Stimulated activated CD8-positive, alpha-beta memory T cell treated with anti-CD3 and anti-CD28 coated beads, Interleukin-12 subunit alpha, Interleukin-12 subunit beta, amount 100 ng/mL, for 4 hours (primary cell): ENCODE measurements at places on chromosomes 7 and 10.

- DNase-seq = peak; percentile 66
These were observed 37.4 kb upstream of the DUSP5 start for GRCh38 chr10:110460111-110460809.

- DNase-seq = no peak
These were observed 44.8 kb upstream of the GRID1 start for GRCh38 chr10:86411281-86411841.

- peak; percentile 15 for DNase-seq
These were observed 816 bp upstream of the LRRC4 start for GRCh38 chr7:128031901-128032604.

DNA sequence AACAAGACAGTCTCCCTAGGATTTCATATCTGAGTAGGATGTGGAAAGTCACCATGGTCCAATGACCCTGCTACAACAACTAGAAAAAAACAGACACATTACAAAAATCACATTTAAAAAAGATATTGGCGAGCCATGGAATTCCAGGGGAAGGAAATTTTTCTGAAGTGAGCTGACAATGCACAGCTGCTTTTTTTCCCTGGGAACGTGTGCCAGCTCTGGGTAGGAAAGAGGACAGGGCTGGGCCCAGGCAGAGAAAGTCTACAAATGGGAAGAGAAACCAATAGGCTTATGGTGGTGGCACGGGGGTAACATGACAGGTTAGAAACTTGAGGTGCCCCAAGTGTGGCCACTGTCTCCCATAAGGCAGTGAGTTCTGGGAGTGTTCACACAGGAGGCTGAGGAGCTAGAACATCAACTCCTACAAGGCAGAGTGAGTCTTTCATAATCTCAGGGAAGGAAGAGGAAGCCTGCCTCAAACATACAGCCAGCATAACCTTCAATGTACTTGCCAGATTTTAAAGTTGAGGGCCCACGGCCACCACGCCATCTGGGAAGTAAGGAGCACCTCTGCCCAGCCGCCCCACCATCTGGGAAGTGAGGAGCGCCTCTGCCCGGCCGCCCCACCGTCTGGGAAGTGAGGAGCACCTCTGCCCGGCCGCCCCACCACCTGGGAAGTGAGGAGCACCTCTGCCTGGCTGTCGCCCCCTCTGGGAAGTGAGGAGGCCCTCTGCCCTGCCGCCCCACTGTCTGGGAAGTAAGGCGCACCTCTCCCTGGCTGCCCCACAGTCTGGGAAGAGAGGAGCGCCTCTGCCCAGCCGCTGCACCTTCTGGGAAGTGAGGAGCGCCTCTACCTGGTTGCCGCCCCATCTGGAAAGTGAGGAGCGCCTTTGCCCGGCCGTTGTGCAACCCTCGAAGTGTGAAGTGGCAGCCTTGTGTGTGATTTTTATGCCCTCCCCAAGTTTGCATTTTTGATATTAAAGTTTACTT lies 5.9 kb downstream of the FBXL13 start:
- DNase-seq = no peak

GRCh38 chr7:84513061-84513460 lies 318.5 kb upstream of the SEMA3A start:
- DNase-seq = no peak

DNA sequence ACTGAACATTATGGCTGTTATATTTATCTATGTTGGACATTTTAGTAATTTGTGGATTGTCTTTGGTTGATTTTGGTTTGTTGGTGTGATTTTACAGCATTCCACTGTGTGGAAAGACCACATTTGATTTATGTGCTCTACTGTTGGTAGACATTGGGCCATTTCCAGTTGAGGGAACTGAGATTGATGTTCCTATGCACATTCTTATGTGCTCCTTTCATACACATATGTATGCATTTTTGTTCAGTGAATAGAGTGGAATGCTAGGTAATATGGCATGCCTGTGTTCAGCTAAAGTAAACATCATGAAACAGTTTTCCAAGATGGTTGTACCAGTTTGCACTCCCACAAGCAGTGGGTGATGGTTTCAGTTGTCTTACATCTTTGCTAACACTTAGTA lies 15.1 kb downstream of the CACNB2 start:
- no peak for DNase-seq

DNA sequence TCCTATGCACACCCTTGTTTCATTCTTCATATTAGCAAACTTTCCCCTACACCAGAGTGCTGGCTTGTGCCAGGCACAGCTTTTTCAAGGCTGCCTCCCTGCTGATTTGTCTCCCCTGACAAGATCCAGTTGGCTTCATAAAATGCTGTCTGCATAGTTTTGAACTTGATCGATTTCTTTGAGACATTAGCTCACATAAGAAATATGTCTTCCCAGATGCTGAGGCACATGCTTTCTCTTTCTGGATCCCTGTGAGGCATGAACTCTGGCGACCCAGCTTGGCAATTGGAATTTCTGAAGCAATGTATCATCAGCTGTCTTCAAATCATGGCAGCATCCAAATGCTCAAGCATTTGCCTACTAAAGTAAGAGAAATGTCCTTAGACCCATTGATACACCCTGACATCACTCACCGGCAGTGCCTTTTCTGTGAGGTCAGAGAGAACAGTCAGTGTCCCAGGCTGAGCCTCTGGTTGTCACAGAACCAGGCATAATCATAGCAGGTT lies 616.4 kb upstream of the GHITM start:
- no peak for DNase-seq

DNA sequence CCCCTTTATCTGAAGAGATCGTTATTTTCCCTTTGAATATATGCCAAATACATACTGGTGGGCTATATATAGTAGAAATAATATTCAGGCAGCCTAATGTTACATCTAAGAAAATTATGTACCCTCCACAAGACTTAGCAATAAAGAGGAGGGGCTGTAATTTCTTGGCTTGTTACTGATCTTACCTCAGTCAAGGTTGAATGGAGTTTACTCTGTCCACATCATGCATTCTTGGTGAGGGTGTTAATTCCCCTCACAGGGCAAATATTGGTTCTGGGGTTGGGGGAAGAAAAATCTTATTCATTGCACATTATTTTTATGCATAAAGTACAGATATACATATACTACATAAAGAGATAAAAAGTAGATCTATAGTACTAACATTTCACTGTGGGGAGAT lies 145.8 kb upstream of the ANK3 start:
- DNase-seq = no peak

- DNase-seq = no peak
These were observed 117.2 kb downstream of the CUX1 start for GRCh38 chr7:101934618-101935017.

DNA sequence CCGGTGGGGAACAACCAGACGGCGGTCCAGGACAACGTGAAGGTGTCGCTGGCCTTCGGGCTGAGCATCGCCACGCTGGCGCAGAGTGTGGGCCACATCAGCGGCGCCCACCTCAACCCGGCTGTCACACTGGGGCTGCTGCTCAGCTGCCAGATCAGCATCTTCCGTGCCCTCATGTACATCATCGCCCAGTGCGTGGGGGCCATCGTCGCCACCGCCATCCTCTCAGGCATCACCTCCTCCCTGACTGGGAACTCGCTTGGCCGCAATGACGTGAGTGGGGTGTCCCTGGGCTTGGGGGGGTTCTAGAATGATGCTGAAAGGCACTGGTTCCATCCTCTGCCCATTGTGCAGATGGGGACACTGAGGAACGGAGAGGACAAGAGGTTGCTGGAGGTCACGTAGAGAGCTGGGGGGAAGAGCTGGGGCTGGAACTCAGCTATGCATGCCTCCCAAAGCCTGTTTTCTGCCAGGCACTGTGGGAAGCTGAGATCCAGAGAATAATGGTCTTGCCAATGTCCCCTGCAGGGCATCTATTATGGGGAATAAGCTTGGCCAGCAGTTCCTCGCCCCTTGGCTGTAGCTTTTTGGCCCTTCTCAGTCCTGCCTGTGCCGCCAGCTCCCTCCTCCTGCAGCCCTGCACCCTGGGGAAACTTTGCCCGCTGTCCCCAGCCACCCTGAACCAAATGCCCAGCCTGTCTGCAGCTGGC lies 523 bp downstream of the AQP1 start:
- no peak for DNase-seq

DNA sequence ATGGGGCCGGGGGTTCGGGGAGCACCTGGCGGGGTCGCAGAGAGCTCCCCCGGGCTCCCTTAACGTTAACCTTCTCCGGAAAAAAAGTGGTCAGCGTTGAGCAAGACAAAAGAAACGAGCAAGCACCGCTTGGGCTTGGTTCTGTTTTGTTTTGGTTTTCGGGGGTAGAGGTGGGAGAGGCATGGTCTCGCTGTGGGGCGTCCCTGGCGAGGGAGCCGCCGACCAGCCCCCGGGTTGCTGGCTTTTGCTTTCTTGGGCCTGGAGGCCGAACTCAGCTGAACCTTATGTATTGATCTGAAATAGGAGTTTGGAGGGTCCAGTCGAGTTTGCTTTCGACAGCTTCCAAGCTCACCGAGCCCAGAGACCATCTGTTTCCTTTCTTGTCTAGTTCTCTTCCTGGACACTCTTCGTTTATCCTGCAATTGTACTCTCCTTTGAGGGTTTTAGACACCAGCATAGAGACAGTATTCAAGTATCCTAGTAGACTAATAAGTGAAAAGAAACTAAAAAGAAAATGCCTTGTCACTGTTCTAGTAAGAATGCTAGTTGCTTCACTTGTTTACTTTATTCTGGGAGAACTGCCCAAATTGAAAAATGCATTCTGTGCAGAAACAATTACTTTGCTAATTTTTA lies 980 bp downstream of the FHIP2A start:
- DNase-seq = no peak

- DNase-seq = no peak
These were observed 155.1 kb downstream of the ANK3 start for GRCh38 chr10:60234551-60234950.

DNA sequence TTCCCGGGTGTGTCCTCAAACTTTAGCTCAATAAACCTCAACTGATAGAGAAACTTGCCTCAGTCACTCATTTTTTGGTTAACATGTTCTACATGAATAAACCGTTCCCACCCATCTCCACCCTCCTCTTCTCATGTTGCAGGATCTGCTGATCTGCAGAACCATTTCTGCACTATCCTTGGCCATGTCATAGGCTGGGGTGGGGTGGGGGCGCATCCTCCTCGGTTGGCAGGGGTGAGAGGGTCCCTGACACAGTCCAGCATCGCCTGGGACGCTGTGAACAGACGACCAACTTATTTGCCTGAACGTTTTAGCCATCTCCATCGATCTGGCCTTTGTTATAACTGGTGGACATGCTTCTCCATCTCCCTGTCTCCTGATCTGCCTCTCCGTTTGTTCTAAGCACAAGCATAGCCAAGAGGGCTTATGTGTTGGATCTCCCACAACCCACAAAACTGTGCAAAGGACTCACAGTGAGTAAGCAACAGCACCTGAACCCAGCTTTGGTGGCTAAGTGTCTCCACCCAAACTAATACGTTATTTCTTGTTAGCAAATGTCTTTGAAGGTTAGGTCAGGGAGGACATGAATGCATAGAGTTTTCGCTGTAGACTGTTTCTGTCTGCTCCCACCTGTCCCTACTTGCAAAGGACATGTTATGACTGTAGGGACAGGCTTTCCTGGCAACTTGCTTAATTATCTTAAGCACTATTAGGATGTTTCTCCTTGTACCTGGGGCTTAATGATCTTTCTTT lies 51.7 kb downstream of the PRKCQ start:
- DNase-seq = no peak

GRCh38 chr10:92208157-92208720 lies 82.6 kb downstream of the CPEB3 start:
- DNase-seq = no peak

- peak; percentile 67 for DNase-seq
These were observed 7.3 kb downstream of the NCOA4 start for GRCh38 chr10:46022978-46023702.

- no peak for DNase-seq
These were observed 9.6 kb upstream of the C10orf105 start for GRCh38 chr10:71729161-71729636.

- no peak for DNase-seq
These were observed 124.4 kb upstream of the KIF5B start for GRCh38 chr10:32180390-32181280.

DNA sequence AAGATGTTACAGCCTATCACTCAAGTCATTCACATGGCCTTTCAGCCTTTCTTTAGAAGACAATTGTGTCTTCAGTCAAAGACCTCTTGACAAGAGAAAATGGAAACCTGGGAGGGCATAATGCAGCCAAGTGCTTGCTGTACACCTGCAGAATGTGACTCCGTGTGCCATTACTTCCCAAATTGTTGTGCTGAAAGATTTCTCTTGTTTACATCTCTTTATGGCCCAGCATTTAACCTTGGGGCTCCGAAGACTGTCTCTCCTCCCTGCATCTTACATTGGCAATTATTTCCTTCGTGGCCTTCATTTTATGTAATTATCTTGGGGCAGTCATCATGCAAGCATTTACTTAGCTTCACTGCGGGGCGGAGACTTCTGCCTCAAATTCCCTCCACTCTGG lies 287.0 kb downstream of the TCF7L2 start:
- DNase-seq = no peak

- DNase-seq = no peak
These were observed 12.9 kb downstream of the CALML3 start for GRCh38 chr10:5537684-5538083.

GRCh38 chr10:114402871-114403540 lies 1.3 kb downstream of the AFAP1L2 start:
- DNase-seq = no peak

- DNase-seq = no peak
These were observed 588.6 kb downstream of the DNAJB6 start for GRCh38 chr7:157925383-157925875.

GRCh38 chr10:131997366-131998049 lies 15.8 kb upstream of the BNIP3 start:
- no peak for DNase-seq

DNA sequence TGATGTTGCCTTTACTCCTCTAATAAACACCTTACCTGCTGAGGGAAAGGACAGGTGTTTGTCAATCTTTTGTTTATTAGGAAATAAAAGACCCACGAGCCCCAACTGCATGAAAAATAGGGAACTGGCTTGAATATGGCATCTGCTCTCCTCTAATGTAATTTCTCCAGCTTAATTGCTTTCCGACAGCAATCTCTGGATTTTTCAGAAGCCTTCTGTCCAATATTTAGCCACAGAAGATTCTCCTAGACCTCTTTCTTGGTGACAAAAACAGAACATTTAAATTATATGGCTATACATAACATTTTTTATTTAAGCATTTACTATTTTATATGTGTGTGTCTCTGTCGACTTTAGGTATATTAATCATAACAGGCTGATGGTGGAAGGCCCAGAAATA lies 317.4 kb upstream of the ADARB2 start:
- no peak for DNase-seq

DNA sequence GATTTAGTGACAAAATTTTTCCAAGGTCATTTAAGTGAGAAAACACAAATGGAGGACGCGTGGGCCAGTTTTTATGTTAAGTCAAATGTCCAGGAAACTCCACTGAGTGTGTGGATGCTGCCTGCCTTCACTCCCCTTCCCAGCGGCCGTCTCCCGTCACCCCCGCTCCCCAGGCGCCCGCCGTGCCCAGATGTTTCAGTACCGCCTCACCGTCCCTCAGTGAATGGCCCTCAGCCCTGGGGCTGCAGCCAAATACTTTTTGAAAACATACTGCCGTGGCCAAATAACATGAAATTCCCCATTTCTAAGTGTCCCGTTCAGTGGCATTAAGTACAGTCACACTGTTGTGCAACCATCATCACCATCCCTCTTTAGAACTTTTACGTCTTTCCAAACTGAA lies 131.9 kb downstream of the INSYN2A start:
- DNase-seq = no peak
